ENCODE measurements at places on chromosomes 12 and 14.

GRCh38 chr14:31243860-31244259 is 36.3 kb upstream of the HECTD1 start:
- DNase-seq: no peak

DNA sequence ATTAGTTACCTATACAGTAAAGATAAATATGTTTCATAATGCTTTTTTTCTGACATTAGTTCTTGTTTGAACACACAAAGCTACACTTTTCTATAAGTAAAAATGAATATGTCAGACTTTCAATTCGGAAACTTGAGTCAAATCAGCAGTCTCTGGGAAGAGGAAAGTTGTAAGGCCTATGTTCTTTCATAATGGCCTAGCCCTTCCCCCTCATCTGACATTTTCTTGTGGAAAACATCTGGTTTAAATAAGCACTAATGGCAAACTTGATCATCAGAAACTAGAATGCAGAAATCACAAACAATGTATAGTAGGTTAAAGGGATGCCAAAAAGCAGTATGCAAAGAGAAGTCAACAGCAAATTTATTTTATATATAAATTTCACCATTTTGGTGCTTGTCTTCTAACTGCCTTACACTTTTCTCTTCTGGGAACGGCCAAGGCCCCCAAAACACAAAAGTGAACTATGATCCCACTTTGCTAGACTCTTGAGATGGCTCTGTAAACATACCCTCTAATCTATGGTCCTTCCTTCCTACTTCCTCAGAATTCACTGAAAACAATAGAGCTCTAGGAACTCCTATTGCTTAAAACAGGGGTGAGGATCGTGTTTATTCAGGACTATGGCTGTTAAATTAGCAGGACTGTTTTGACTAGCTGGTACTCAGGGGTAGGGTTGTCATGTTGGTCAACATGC is 444.1 kb downstream of the RAD51B start:
- DNase-seq: no peak

DNA sequence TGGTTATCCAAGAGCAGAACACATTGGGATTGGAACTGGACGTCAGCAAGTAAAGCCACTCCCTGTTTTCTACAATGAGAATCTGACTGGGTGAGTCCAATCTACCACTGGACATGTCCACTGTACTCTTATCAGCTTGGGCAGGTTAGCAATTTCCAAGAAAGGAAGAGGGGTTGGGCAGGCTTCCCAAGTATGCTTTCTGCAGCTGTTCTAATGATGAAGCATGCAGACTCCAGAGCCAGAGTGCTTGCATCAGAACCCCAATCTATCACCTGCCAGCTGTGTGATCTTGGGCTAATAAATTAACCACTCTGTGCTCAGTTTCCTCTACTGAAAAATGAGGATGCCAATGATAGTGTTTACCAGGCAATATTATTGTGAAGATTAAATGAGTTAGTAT is 92.0 kb downstream of the EMP1 start:
- no peak for DNase-seq

DNA sequence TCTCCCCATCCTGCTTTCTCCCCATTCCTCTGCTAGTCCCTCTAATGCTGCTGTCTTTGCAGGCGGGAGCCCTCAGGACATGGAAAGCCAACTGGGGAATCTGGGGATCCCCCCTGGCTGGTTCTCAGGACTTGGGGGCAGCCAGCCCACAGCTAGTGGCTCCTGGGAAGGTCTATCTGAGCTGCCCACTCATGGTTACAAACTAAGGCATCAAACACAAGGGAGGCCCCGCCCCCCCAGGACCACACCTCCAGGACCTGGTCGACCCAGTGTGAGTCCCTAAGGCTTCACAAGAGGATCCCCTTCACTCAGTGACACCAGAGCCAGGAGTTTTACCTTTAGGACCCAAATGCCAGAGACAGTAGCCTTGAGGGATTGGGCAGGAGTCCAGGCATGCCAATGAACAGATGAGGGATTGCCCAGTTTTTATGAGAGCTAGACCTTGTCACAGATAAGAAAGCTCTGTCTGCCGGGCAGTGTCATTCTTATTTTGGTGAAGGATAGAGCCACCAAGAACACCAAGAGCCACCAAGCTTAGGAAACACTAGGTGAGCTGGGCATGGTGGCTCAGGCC is 8.0 kb upstream of the CPNE6 start:
- no peak for DNase-seq

- no peak for DNase-seq
These were observed 4.4 kb upstream of the CSRNP2 start for GRCh38 chr12:51087818-51088217.

DNA sequence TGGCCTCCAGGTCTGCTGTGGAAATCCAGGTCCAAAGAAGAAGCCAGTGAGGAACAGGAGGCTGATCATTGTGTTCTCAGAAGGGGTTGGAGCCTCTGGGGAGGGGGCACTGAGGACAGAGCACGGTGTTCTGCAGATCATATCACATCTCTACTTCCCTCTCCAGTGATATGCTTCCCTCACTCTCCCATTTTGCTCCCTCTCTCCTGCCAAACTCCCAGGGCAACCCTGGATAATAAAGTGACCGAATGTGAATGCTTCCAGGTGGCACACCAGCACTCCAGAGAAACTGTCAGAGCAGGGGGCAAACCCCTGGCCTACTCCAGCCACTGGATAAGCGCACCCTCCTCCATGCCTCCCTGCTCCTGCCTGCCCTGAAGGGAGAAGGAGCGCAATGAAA is 57.8 kb downstream of the DPF3 start:
- no peak for DNase-seq

DNA sequence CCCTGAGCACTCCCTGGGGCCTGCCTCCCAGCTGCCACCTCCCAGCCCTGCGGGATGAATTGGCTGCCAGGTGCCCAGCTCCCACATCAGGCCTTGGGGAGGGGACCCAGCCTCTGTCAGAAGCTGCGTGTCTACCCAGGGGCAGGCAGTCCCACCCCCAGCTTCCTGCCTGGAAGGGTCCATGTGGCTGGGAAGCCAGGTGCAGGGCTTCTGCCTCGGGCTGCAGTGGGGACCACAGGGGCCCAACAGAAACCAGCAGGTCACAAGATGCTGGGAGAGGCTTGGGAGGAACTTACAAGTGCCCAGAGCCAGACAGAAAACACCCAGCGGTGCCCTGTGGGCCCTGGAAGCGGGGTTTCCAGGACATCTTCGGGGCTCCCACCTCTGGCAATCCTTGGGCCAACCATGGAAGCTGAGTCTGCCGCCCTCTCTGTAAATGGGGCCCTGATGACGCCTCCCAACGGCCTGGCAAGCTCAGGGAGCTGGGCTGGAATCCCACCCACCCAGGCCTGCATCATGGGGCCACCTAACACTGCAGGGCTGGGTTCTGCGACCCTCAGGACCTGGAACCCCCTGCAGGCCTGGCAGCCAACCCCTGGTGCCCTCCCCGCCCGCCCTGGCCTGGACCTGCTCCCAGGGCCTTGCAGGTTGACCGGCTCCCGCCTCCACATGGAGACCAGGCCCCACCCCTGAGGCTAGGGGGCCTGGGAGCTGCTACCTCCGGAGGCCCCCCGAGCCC is 36.6 kb downstream of the CCNK start:
- DNase-seq: no peak

GRCh38 chr12:123270214-123271000 is 1.2 kb downstream of the CDK2AP1 start:
- no peak for DNase-seq

DNA sequence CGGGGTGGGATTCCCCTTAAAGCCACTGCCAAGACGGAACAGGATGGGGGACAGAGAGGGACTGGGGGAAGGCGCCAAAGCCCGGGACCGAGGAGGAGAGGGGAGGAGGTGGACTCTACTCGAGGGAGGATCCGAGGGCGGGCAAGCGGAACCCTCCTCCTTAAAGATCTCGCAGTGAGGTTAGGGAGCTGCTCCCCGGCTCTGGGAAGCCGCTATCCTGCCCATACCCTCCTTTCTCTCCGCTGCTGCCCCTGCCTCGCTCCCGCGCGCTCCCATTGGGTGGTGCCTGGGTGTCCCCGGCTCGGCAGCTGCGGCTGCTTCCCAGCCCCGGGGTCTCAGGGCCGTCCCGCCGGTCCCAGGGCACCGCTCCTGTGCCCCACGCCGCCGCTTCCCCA is 16.4 kb downstream of the KRT18 start:
- no peak for DNase-seq
